ENCODE measurements at places on chromosomes 11 and 22.
A peak's percentile ranks its signal among the peaks of the same experiment; 100 is the strongest.

- DNase-seq, result no peak
These were observed 114.9 kb downstream of the ETS1 start for GRCh38 chr11:128472128-128473089.

GRCh38 chr11:77081381-77081851 lies 14.6 kb downstream of the CAPN5 start:
- DNase-seq, result no peak

DNA sequence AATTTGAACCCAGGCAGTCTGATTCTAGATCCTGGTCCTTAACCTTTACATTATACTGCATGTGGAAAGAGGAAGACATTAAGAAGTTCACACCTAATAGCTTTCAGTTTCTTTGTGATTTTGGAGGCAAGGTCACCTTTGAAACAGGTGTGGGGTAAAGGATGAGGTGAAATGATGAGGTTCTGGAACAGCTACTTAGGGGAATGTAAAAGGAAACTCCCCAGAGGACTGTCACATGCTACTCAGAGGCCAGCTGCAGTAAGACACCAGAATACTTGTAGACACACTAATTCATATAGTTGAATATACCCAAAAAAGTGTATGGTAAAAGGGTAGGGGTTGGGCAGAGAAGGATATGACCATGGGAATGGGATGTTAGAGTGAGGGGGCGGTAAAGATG lies 5.4 kb downstream of the APIP start:
- DNase-seq, result no peak

DNA sequence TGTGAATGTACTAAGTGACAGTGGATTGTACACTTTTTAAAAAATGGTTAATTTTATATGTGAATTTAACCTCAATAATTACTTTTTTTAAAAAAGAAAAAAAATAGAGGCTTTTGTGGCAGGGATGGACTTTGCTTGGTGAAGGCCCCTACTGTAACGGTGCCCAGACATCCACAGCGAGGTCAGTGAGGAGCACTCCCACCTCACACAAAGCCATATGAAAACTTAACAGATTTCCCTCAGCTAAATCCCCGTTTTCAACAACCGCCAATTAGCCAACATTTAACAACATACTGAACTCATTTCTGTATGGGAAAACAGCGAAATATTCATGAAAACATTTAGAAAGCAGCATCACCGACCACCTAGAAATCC lies 642 bp upstream of the C11orf58 start:
- DNase-seq, result peak; percentile 17

GRCh38 chr11:1055990-1056771 lies 18.5 kb upstream of the MUC2 start:
- no peak for DNase-seq

- DNase-seq, result peak; percentile 53
These were observed 78.0 kb upstream of the PPARA start for GRCh38 chr22:46072110-46072881.

GRCh38 chr11:77299528-77299993 lies 1.9 kb downstream of the GDPD4 start:
- DNase-seq, result no peak

DNA sequence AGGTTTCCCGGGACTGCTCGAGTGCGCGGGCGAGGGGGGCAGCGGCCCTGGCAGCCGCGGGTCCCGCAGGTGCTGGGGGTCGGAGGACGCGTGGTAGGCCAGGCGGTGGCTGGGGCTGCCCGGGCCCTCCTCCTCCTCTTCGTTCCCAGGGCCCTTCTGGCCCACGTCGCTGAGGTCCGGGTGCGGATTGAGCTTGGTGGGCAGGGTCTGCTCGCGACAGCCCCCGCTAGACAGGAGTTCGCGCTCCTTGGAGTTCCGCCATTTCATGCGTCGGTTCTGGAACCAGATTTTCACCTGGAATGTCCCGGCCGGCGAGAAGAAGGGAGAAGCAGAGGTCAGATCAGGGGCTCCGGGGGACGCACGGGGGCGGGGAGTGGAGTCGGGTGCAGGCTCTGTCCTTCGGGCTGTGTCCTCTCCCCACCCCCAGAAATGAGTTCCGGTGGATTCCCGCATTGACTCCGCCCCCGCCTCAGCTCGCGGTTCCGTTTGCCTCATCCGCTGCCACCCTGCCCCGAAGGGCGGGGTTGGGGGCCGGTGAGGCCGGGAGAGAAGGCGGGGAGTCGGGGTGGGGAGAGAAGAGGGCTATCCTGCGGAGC lies 3.9 kb downstream of the DBX1 start:
- no peak for DNase-seq

DNA sequence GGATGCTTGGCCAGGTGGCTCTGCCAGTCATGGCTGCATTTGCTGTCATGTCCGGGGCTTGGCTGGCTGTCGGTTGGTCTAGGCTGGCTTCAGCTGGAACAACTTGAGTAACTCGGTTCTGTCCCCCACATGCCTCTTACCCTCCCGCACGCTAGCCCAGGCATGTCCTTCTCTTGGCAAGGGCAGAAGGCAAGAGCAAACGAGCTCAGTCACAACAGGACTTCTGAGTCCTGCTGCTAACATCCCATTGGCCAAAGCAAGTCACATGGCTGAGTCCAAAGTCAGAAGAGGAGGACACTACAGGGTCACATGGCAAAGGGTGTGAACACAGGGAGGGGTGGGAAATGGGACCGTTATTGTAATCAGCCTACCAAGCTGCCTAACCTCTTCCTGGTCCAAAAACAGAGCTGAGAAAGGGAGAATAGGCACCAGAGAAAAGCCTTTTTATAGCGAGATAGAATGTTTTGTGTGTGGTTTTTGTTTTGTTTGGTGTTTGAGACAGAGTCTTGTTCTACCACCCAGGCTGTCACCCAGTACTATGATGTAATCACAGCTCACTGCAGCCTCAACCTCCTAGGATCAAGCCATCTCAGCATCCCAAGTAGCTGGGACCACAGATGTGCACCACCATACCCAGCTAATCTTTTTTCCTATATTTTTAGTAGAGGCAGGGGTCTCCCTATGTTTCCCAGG lies 81.9 kb downstream of the MN1 start:
- peak; percentile 9 for DNase-seq

GRCh38 chr11:77470971-77471370 lies 2.9 kb downstream of the PAK1 start:
- DNase-seq, result no peak

DNA sequence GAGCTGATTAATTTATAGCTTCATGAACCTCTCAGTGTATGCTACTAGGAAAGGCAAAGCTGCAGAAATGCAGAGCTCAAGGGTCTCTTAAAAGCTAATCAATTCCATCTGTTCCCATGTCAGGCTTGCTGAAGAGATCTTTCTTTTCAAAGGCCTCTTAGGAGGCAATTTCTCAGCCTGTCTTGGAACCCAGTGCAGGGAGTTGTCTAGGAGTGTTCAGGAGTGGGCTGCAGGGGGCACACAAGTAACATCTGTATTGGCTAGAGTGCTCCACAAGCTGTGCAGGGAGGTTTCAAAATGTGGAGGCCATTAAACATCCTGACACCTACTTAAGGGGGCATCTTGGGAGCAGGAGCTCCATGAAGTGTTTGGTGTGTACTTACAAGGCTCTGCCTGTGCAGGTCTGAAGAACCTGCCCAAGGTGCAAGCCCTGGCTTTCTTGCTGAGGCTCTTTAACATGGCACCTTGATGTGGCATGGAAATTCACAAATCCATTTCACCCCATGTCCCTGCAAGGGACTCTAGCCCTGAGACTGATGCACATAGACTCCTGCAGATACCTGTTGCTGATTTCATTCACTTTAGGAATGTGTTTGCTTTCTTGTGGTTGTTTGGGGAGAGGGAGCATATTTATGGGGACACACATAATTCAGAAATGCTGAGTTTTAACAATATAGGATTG lies 134.7 kb downstream of the ME3 start:
- no peak for DNase-seq

GRCh38 chr11:75780888-75781287 lies 12.3 kb downstream of the DGAT2 start:
- DNase-seq, result no peak

DNA sequence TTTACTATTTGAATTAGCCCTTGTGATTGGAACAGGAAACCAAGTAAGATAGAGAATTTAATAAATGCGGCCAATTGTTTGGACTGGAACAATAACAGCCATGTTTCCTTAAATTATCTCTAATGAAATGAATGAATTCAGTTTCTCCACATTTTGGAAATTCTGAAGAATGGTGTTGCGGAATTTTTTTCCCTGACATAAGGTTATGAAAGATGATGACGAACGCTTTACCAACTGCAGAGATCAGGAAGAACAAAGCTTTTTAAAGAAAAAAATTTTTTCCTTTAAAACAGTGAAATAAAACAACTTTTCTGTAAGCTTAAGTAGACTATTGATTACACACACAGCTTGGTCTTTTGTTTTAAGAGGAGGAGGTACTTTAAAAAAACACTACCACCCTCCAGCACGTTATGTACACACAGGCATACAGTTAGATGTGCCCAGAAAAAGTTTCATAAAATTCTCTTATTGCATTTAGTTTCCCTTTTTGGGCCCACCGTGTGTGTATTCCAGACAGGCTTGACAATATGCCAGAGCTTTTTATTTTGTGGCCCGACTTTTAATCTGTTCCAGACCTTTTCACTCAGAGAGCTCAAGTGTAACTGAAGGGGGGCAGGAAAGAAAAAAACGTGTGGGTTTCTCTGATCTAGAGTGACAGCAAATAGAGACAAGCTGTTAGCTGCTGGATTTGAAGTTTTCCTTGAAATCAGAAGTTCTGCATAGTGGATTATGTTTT lies 77.3 kb downstream of the YAP1 start:
- no peak for DNase-seq

DNA sequence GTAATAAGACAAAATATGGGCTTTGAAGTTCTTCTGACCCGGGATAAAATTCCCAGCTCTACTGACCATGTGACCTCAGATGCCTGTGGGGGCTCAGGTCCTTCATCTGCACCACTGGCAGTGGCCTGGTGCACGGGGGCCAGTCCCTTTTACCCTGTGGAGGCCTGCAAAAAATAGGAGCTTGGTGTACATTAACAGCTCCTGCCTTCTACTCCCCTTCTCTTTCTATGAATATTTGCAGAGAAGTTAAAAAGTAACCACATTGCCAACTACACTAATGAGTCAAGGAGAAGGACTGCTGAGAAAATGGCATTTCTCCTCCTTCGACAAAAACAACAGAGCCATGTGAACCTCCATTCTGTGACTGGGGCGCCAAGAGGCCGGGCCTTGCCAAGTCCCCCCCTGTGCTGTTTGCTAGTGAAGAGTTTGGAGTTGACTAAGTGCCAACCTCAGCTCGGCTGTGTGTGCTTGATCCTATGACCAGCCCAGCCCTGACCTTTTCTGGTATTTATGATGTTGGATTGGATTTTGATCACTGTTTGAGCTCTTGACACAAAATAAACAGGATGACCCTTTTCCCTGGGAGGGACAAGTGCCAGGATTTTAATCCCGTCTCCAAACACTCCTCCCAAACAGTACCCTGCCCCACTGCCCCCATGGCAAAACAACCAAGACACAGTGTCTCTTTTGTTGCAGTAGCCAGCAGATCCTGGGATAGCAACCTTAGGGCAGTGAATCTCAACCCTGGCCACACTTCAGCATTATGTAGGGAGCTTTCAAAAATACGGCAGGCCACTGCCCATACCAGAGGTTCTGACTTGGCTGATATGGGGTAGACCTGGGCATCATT lies 380.1 kb downstream of the LARGE1 start:
- peak; percentile 91 for DNase-seq

DNA sequence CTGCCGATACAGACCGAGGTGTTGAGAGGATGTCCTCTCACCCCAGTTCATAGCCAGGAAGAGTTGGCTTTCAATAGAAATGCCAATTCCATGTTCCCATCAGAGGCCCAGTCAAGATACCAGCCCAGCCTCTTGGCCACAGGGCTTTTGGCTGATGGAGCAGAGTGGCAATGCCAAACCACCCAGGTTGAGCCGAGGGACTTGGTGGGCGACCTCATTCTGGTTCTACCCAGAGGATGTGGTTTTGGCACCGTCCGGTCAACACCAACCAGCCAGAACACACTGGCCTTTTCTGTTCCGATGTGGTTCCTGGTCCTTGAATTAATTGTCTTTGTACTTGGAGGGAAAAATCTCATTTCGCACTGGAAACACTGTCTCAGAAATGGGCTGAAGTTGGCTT lies 60.5 kb downstream of the COMMD9 start:
- DNase-seq, result no peak

GRCh38 chr11:128318856-128319474 lies 268.4 kb downstream of the ETS1 start:
- DNase-seq, result no peak

DNA sequence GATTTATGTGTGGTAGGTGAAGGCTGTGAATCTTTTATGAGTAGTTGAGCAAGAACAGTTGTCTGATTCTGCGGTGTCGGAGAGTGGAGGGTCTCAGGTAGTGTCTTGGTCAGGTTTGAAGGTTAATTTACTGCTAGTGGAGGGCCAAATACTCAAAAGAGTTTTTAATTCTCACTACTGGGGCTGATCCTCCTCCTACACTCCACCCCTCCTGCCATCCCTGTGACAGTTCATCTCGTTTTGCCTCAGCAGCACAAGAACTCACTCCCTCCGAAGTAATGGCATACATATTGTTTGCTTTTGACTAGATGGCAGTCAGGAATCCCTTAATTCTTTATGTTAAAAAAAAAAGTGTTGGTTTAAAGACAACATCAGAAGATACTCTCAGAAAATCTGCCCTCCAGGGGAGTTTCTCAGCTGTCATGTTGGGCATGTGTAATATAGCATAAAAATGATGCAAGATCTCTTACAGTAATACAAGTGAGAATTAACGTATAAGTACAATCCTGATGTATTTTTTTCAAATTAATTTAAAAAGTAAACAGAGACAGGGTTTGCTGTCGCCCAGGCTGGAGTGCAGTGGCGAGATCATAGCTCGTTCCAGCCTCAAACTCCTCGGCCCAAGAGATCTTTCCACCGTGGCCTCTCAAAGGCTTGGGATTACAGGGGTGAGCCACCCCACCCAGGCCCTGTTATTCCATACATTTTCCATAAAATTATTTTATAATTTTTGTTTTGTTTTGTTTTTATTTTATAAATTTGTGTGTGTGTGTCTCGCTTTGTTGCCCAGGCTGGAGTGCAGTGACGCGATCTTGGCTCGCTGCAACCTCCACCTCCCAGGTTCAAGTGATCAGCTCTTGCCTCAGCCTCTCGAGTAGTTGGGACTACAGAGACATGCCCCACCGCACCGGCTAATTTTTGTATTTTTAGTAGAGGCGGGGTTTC lies 1.3 kb downstream of the FAR1 start:
- no peak for DNase-seq

DNA sequence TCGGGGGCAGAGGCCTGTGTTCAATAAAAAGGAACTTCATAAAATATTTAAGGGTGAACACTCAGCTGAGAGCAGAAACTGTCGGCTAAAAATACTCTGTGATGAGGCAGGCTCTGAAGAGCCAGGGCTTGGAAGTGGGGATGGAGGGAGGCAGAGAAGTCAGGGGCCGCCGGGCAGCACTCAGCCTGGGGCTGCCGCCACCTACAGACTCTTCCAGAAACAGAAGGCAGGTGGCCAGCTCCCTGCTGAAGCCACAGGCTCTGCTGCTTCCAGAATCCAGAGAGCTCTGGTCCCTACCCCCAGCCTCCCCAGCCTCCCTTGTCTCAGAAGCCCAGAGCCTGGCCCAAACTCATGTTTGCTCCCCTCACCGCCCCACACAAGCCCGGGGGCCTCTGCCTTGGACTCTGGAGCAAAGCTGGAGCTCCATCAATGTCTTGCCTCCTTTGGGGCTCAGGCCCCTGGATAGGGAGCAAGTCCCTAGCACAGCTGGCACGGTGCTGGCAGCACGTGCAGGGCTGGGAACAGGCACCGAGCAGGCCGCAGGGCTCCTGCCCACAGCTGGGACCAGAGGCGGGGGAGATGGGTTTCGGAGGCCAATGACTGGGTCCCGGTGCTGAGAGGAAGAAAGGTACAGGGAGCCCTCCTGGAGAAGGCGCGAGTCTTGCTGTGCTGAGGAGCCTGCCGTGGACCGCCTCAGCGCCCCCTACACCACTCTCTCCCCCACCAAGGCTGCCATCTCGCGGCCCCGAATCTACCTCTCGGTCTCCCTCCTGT lies 8.2 kb downstream of the LRFN4 start:
- no peak for DNase-seq

GRCh38 chr22:38258895-38259294 lies 13.9 kb downstream of the TMEM184B start:
- no peak for DNase-seq
